Activated T-helper 2 cell treated with anti-CD3 and anti-CD28 coated beads, Interferon-gamma antibody, Interleukin-2, Interleukin-4, amounts not matched to agents 10 μg/mL and 5 μg/mL and 100 μg/mL, durations not matched to agents 14 hours and 24 hours and 36 hours (primary cell): ENCODE measurements at places on chromosomes 7 and 10. TPM values are rescaled to one million over a fixed set of nuclear protein-coding genes. Genes with fewer than 3 reads are reported as not detected.

The GAD2 gene
- not detected in 2 replicates for total RNA-seq

GRCh38 chr7:43647673-43648472 is 65.0 kb downstream of the STK17A start:
- H3K4me3 ChIP-seq: peak overlapping the region; percentile 66
- no peaks in the 10 kb centered on the region for H3K27me3 ChIP-seq
- H3K4me1 ChIP-seq: peaks cover 85% of the 10 kb centered on the region
- H3K27ac ChIP-seq: peak overlapping the region; percentile 98

GRCh38 chr10:29295813-29296212 is 6.9 kb downstream of the LYZL1 start:
- no peak for DNase-seq
- H3K36me3 ChIP-seq: no peaks in the 10 kb centered on the region
- no peaks in the 10 kb centered on the region for H3K4me1 ChIP-seq
- no peak overlapping the region for H3K27ac ChIP-seq
- H3K27me3 ChIP-seq: peaks cover 4% of the 10 kb centered on the region

The FGFBP3 gene
- total RNA-seq: 1.8 and 2.4 TPM in 2 replicates

The PRKCQ gene
- 40.0 and 40.8 TPM in 2 replicates for total RNA-seq

DNA sequence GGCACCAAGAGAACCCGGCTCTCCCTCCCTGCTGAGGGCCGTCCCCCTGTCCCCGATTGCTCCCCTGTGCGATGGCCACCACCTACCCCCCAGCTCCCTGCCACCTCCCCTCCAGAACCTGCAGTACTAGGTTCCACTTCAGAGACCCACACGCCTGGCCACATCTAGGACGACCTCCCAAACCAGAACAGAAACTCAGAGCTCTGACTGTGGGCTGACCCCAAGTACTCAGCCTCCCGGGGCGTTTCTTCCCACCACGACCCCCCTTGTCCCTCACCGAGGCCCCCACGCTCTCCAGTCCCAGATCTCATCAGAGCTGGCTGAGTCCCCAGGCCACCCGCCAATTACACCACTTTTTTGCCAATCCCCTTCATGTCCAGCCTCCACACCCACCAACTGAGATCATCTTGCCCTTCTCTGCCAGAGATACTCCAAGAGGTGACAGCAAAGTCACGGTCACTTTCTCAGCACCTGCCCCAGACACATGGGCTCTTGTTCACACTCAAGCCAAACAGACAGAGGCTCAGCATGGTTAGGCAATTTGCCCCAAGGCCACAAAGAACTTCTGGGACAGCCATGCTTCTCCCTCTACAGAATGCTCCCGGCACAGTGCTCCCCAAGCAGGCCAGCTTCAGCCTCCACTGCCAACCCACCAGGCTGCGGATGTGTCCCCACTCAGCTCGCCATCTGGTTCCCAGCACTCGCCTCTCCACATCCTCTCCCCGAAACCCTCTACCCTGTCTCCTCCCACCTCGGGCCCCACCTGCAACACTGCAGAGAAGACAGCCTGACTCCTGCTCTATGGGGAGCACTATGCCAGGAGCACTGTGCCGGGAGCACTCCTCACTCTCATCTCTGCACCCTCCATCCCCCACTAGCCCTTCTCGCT is 4.7 kb downstream of the TMEM120A start:
- peak overlapping the region; percentile 19 for H3K27ac ChIP-seq
- H3K27me3 ChIP-seq: no peaks in the 10 kb centered on the region
- H3K4me1 ChIP-seq: peaks cover 7% of the 10 kb centered on the region
- peaks cover 19% of the 10 kb centered on the region for H3K36me3 ChIP-seq
- DNase-seq: no peak
- H3K4me3 ChIP-seq: no peak overlapping the region

DNA sequence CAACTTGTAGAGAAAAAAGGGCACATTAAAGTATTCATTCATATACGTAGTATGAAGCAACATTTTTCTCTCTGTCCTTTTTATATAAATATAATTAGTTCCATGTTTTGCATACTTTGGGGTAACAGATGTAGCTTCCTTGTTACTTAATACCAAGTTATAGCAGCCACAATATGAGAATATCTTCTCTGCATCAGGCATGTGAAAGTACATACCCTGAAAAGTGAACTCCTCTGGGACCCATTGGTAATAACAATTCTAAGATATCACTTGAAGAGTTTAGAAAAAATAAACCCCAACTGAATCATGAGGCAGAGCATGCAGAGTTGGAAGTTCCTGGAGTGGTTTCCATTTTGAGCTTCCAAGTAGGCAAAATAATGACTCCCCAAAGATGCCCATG is 2.4 kb upstream of the CRPPA start:
- H3K27me3 ChIP-seq: peaks cover 11% of the 10 kb centered on the region
- peaks cover 20% of the 10 kb centered on the region for H3K4me1 ChIP-seq
- H3K4me3 ChIP-seq: no peak overlapping the region

DNA sequence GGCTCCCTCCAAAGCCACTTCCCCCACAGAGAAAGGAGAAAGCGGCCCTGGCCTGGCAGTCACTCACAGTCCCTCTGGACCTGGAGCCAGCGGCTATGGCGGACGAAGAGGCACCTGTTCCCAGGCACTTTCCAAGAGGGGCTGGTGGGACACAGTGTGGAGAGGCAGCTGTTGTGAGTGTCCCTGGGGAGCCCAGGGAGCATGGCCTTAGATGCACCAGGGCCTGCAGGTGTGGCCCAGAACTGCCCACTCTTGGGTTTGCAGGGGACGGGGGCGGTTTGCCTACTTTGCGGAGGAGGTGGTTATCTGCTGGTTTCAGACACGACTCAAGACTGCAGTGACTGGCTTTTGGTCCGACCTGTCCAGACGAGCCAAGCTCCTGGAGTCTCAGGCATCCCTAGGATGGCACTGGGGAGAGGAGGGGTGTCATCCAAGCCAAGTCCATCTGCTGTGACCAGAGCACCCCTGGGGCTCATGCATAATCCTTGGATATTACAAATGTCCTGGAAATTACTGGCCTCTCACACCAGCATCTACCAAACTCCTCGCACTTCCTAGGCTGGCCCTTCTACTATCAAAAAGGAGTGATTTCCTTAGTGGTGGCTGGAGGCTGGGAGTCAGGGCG is 18.4 kb downstream of the CTBP2 start:
- peaks cover 10% of the 10 kb centered on the region for H3K27me3 ChIP-seq
- no peak overlapping the region for H3K27ac ChIP-seq
- H3K36me3 ChIP-seq: no peaks in the 10 kb centered on the region
- DNase-seq: no peak
- no peak overlapping the region for H3K4me3 ChIP-seq
- no peaks in the 10 kb centered on the region for H3K4me1 ChIP-seq

The FAM241B gene
- 9.3 and 12.1 TPM in 2 replicates for total RNA-seq

DNA sequence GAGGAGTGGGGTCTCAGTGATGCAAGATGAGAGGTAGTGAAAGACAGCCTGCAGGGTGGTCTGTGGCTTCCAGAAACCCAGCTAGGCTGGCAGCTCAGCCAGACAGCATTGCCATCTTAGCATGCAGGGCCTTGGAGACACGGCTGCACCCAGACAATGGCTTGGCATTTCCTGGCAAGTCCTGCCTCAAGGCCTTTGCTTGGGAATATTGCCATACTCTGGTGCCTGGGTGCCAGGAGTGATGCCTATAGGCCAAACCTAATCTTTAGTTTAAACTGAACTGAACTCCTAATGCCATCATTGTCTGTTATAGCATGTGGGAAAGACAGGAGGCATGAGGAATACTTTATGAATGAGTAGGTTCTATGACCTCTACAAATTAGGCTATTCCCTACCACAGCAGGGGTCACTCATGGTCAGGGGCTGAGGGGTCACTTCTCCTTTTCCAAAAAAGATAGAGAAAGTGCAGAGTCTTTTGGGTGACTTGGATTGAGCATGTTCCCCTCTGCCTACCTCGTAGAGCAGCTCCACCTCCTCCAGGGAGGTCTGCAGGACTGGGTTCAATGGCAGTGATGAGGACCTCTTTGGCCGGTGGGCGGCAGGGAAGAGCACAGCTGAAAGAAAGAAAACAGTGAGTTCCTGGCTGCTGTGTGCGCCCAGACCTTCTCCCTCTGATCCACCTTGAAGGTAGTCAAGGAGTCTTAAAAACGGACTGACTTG is 8.8 kb upstream of the SLC13A4 start:
- H3K36me3 ChIP-seq: no peaks in the 10 kb centered on the region
- H3K4me3 ChIP-seq: no peak overlapping the region
- no peak overlapping the region for H3K27ac ChIP-seq

GRCh38 chr7:125218076-125218475 is 288.5 kb upstream of the POT1 start:
- no peaks in the 10 kb centered on the region for H3K4me1 ChIP-seq
- no peaks in the 10 kb centered on the region for H3K36me3 ChIP-seq
- H3K27ac ChIP-seq: no peak overlapping the region

GRCh38 chr7:130736298-130736900 is 2.4 kb upstream of the KLF14 start:
- H3K4me3 ChIP-seq: no peak overlapping the region
- H3K36me3 ChIP-seq: peaks cover 4% of the 10 kb centered on the region
- DNase-seq: no peak

DNA sequence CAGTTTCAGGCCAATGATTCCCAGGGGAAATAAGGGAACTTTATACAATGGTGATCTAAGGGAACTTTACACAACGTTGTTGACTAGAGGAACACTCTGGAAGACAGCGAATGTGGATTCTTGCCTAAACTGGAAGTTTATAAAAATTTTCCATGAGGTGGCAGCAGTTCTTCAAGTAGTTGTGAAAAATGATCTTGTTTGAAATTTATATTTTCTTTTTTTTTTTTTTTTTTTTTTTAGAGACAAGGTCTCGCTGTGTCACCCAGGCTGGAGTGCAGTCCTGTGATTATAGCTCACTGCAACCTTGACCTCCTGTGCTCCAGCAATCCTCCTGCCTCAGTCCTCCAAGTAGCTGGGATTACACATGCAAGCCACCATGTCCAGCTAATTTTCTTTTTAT is 32.1 kb upstream of the GTF2I start:
- no peak overlapping the region for H3K4me3 ChIP-seq
- H3K27me3 ChIP-seq: no peaks in the 10 kb centered on the region
- H3K4me1 ChIP-seq: peaks cover 2% of the 10 kb centered on the region
- DNase-seq: no peak
- no peaks in the 10 kb centered on the region for H3K36me3 ChIP-seq
- H3K27ac ChIP-seq: no peak overlapping the region

DNA sequence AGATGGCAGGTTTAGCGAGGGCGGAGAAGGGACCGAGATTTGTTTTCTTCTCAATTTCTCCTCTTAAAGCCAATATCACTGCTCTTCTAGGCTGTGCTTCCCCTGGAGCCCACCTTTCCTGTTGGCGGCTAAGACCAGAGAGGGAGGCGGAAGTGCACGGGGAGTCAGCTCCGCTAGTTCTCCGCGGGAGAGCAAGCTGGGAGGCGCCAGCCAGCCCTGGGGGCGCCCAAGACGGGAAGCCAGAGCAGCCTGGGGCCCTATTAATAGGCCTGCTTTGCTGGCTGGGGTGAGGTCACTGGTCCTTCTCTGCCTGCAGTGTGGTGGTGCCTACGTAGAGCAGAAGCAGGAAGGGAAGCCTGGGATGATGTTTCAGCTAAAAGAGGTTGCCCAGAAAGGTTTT is 61.6 kb downstream of the LSM5 start:
- peaks cover 19% of the 10 kb centered on the region for H3K27me3 ChIP-seq
- no peak overlapping the region for H3K27ac ChIP-seq
- no peaks in the 10 kb centered on the region for H3K4me1 ChIP-seq
- H3K36me3 ChIP-seq: no peaks in the 10 kb centered on the region
- no peak overlapping the region for H3K4me3 ChIP-seq
- no peak for DNase-seq

DNA sequence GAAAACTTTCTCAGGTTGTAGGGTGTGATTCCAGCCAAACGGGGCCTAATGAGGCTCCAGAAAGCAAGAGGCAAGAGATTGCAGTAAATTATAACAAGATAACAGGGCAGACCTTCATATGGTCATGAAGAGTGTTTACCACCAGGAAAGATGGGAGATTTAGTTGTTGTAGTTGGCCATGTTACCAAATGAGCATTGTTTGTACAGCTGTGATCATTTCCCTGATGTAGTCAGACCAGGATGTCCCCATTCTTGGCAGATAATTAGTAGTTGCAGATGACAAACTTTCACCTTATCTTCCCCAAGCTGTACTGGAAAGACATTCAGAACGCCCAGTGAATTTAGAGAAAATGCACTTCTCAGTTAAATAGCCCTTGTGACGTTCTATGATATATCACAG is 630.8 kb downstream of the ANKRD7 start:
- H3K27ac ChIP-seq: no peak overlapping the region
- H3K4me1 ChIP-seq: no peaks in the 10 kb centered on the region
- H3K36me3 ChIP-seq: no peaks in the 10 kb centered on the region
- no peak overlapping the region for H3K4me3 ChIP-seq

The METTL2B gene
- total RNA-seq: 46.9 and 52.4 TPM in 2 replicates

- no peak overlapping the region for H3K27ac ChIP-seq
- no peaks in the 10 kb centered on the region for H3K27me3 ChIP-seq
- no peak overlapping the region for H3K4me3 ChIP-seq
- H3K4me1 ChIP-seq: no peaks in the 10 kb centered on the region
- no peak for DNase-seq
Measured at GRCh38 chr7:122764020-122764419, 61.3 kb upstream of the RNF148 start.

DNA sequence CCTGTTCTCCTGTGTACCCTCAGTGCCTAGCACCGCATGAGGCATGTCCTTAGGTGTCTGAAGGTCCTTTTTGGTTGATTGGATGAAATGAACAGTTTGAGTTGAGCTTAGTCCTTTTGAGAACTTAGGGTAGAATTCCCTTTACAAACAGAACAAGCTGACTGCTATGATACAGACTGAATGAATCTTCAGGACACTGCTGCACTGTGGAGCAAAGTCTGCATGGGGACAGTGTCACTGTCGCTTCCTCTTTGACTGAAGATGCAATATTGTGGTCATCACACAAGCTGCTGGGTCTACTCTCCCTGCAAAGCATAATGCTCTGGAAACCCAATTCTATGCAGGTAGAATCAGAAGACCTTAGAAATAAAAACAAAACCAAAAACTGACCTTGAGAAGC is 8.6 kb upstream of the PLAU start:
- H3K27me3 ChIP-seq: peaks cover 6% of the 10 kb centered on the region
- no peak overlapping the region for H3K4me3 ChIP-seq
- no peaks in the 10 kb centered on the region for H3K36me3 ChIP-seq
- no peak for DNase-seq
- H3K27ac ChIP-seq: no peak overlapping the region

The PRRT4 gene
- total RNA-seq: 0.39 and 0.55 TPM in 2 replicates

The SPAG6 gene
- 0.14 and 0.62 TPM in 2 replicates for total RNA-seq

- no peak overlapping the region for H3K27ac ChIP-seq
- H3K27me3 ChIP-seq: no peaks in the 10 kb centered on the region
- no peak for DNase-seq
- H3K4me1 ChIP-seq: no peaks in the 10 kb centered on the region
Measured at GRCh38 chr7:83339907-83340306, 177.2 kb upstream of the PCLO start.

- no peak overlapping the region for H3K4me3 ChIP-seq
- DNase-seq: no peak
- peaks cover 22% of the 10 kb centered on the region for H3K27me3 ChIP-seq
- H3K27ac ChIP-seq: no peak overlapping the region
- no peaks in the 10 kb centered on the region for H3K36me3 ChIP-seq
- no peaks in the 10 kb centered on the region for H3K4me1 ChIP-seq
Measured at GRCh38 chr10:96201525-96201924, 69.8 kb downstream of the BLNK start.

GRCh38 chr10:27446091-27446918 is 57.8 kb upstream of the RAB18 start:
- peaks cover 3% of the 10 kb centered on the region for H3K27me3 ChIP-seq
- no peak overlapping the region for H3K27ac ChIP-seq
- H3K4me1 ChIP-seq: peaks cover 5% of the 10 kb centered on the region
- DNase-seq: no peak
- no peak overlapping the region for H3K4me3 ChIP-seq

The KIAA1549 gene
- total RNA-seq: 1.3 TPM in 2 replicates
